ENCODE measurements at places on chromosomes 5 and 9.

- no peak for DNase-seq
Measured at GRCh38 chr9:38007016-38007415, 62.0 kb downstream of the SHB start.

DNA sequence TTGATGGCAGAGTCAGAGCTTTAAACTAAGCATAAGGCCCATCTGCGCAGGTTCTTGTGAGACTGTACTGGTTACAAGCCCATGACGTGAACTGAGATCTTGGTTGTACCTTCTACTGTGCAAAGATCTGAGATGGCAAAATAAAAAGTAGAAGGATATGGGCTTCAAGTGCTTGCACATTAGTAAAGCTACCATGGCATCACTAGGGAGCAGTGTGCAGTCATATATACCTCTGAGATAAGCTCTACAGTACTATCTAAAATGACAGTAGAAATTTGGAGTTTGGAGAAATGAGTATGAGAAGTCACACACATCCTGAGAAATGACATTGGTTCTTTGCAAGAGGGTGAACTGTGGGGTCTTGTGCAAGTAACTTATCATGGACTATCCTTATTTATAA lies 408.2 kb upstream of the PRR16 start:
- no peak for DNase-seq

DNA sequence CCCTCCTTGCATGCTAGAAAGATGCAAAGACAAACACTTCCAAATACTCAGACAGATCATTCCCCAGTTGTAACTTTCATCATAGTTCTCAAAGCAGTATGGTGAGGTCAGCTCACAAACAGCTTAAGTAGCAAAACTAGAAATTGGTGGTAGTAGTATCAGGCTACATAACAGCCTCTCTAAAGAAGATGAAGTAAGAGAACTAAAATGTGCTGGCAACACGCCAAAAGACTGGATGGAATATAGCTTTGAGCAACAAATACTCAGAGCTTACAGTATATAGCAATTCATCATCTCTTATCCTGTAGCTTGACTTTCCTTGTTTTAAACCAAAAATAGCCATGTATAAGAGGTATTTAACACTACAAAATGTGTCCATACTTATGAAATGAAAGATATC lies 7.5 kb downstream of the PFDN1 start:
- no peak for DNase-seq

GRCh38 chr9:133359399-133360175 lies 3.2 kb downstream of the SURF2 start:
- no peak for DNase-seq

DNA sequence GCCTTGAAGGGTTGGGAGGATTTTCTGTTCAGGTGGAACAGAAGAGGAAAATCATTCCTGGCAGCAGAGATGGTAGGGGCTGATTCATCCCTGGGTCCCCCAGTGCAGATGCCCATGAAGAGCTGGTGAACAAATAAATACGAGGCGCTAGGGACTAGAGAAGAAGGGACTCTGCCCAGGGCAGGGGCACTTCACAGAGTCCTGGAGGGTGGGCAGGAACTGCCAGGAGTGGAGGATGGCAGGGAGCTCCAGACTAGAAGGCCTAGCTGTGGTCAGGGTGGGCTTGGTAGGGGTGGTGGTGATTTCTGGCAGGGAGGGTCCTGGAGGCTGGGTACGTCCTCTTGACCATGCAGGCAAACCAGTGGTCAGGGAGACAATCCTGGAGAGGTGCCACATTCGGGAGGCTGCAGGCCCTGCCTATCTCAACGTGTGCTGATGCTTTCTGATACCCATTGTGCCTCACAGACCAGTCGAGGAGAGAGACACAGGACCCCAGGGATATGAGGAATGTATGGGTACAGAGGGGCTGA lies 69.9 kb downstream of the CRB2 start:
- no peak for DNase-seq

- DNase-seq: no peak
Measured at GRCh38 chr9:120303519-120303918, 276.4 kb downstream of the CDK5RAP2 start.

GRCh38 chr5:88846434-88846833 lies 36.5 kb downstream of the MEF2C start:
- no peak for DNase-seq

GRCh38 chr9:23551929-23552707 lies 273.9 kb downstream of the ELAVL2 start:
- no peak for DNase-seq

- no peak for DNase-seq
Measured at GRCh38 chr5:71834601-71835000, 115.5 kb downstream of the CARTPT start.

GRCh38 chr9:93949694-93950449 lies 5.3 kb downstream of the BARX1 start:
- no peak for DNase-seq

GRCh38 chr5:156361436-156362109 lies 34.6 kb downstream of the SGCD start:
- no peak for DNase-seq

- DNase-seq: no peak
Measured at GRCh38 chr9:2469681-2470221, 151.8 kb upstream of the VLDLR start.

DNA sequence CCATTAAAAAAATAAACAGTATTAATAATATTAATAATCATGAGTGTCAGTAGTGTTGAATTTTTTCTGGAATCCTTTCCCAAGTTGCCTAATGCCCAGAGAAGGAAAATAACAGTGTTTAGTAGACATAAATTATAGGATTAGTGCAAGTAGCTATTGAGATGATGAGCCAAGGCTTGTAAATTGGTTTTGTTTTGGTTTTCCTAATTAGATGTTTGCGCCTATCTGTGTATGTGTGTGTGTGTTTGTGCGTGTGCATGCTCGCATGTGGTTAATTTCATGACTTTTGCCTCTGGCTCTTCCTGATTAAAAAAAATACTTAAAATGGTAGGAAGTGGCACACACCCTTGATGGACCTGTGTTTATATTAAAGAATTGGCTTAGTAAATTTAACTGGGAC lies 55.4 kb downstream of the FXN start:
- DNase-seq: no peak

GRCh38 chr5:73392775-73393174 lies 55.8 kb downstream of the FOXD1 start:
- no peak for DNase-seq

DNA sequence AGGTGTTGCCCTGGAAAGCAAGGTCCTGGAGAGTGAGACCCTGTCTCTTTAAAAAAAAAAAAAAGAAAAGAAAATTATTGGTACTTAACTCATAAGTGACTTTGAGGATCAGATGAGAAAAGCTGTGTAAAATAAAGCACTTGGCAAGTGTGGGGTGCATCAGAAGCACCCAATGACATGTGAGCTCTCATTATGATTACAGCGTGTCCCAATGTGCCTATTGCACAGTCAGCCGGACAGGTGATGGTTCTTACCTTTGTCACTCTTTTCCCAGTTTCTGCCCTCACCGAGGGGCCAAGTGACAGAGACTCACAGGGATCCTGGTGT lies 40.4 kb upstream of the IL17B start:
- no peak for DNase-seq

DNA sequence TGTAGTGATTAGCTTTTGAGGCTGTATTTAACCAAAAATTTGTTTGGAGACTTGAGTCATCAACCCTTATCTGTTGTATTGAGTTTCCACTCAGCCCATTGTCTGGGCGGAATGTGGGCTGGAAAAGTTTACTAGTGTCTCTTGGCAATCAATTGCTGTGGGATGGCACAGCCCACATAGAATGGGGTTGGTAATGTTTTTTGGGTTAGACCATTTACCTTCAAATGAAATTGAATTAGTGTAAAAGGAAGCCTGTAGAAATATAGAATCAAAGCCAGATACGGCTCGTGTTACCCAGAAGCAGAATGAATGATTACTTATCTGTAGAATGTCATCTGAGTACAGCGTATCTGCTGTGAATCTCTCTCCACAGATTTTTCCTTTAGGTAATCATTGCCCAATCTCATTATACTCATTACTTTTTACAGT lies 142.9 kb downstream of the AOPEP start:
- DNase-seq: no peak

DNA sequence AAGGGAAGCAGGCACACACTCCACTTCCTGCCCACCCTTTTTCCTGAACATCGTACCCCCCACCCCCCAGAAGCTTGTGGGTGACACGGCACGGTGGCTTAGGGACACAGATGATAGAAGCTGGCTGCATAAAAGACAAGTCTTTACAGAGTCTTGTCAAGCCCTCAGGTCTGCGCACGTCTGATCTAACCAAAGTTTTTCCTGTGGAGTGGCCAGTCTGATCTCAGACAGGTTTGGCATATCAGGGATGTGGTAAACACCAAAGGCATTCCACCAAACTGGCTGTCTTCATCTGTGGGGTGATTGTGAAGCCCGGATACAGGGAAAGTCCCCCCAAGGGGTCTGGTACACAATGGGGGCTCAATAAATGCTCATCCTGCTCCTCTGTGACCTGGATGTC lies 50.0 kb downstream of the CRB2 start:
- DNase-seq: no peak

- DNase-seq: no peak
Measured at GRCh38 chr9:85514256-85514655, 227.5 kb downstream of the AGTPBP1 start.

DNA sequence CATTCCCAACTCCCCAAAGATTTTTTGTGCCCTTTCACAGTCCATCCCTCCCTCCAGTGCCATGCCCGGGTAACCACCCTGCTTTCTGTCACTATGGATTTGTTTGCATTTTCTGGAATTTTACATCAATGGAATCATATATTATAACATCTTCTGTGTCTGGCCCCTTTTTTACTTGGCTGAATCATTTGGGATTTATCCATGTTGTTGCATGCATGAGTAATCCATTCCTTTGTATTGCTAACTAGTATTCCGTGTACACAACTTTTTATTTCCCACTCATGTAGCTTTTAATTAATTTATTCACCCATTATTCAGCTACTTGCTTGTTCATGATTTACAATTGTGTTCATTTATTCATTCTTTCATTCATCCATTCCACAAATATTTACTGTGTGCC lies 94.1 kb downstream of the FGF18 start:
- no peak for DNase-seq

DNA sequence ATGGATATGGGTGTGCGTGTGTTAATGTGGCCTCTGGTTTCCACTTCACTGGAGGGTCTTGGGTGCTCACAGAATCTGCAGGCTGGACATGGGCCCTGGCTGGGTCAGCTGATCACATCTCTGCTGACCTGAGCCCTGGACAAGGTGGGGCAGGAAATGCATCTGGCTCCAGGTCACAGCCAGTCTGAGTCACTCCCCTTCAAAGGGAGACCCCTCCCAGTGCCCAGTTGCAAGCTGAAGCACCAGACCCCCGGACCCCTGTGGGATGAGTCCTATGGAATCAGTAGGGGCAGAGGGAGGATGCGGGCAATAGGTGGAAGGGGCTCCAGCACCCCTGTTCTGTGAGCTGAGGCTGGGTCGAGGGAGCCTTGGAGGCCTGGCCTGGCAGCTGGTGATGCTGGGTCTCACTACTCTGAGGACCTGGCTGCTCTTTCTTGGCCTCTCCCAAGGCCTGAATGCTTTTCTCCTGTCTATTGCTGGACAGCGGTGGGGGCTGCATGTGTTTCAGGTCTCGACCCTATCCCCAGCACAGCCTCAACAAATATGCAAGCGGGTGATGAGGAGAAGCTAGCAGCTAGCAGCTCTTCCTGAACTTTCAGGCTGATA lies 54.5 kb downstream of the PHF2 start:
- no peak for DNase-seq

DNA sequence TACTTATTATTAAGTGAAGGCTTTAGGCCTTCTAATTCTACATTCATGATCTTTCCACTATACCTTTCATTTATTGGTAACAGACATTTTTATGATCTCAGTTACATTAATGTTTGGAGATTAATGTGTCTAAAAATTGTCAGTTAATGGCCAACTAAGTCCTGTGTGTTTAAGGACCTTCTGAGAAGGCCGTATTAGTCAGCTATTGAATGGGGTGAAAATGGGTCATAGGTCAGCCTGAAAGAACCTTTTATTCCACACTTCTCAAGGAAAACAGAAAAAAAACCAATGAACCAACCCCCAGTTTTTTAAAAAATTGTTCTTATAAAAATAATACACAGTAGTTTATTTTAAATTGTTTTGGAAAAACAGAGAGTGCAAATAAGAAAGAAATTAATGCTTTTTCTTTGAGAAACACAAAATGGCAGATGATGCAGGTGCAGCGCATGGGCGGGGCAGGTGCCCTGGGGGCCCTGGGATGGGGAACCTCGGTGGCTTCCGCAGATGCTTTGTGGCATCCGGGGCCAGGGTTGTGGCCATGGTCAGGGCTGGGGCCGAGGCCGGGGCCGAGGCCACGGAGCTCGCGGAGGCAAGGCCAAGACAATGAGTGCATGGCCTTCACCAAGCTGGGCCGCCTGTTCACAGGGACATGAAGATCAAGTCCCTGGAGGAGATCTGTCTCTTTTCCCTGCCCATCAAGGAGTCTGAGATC lies 141.9 kb downstream of the SPATA31D1 start:
- DNase-seq: no peak

- DNase-seq: no peak
Measured at GRCh38 chr5:65157906-65158603, 323.7 kb downstream of the ADAMTS6 start.

DNA sequence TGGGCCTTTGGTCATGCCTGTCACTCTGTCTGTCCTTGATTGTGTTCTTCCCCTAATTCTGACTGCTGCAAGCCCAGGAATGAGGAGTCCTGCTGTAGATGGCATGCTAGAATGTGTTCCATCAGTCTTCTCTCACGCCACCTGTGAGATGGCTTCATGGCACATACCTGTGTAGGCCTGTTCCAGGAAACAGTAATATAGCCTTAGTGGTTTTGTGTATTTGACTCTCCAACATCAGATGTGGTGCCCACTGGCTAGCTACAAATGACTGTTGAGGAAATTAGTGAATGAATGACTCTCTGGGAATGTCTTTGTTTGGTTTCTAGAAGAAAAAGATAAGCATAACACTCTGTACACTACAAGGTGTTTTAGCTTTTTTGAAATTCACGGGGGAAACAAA lies 367.5 kb downstream of the KDM4C start:
- DNase-seq: no peak

- DNase-seq: peak; percentile 88
Measured at GRCh38 chr5:132293992-132294727, at the start of gene SLC22A4. TSS of gene SLC22A4 (plus strand) at chr5:132294394. CDS start at chr5:132294617, 223 bp downstream.

GRCh38 chr9:115057559-115057958 lies 60.4 kb downstream of the TNC start:
- no peak for DNase-seq

- no peak for DNase-seq
Measured at GRCh38 chr5:132076202-132076830, 2.7 kb downstream of the CSF2 start.

GRCh38 chr9:76379494-76379893 lies 14.7 kb downstream of the RFK start:
- no peak for DNase-seq

GRCh38 chr5:135025730-135026644 lies 8.0 kb downstream of the PITX1 start:
- DNase-seq: no peak

DNA sequence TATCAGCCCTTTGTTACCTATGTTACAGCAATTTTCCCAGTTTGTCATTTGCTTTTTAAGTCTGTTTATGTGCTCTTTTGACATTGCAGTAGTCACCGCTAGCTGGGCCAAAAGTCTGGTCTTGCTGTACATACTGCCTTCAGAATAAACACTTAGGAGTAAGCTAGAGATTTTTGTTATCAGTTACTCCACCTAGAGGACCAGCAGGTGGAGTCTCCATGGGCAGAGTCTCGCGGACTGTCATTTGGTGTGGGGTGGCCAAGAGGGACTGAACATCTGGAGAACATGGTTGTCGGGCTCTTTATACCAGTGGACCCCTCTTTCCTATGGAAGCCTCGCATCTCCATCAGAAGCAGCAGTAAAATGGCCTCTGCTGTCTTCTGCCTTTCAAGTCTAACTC lies 10.8 kb upstream of the MGAT1 start:
- DNase-seq: no peak

GRCh38 chr9:23849379-23850035 lies 23.5 kb upstream of the ELAVL2 start:
- DNase-seq: no peak

Measured in C1 segment of cervical spinal cord (tissue), 14 donors.